ENCODE measurements at places on chromosomes 16 and 17.
A peak's percentile ranks its signal among the peaks of the same experiment; 100 is the strongest.

GRCh38 chr17:80665792-80666191, 121.2 kb downstream of the RPTOR start:
- no peak for DNase-seq

DNA sequence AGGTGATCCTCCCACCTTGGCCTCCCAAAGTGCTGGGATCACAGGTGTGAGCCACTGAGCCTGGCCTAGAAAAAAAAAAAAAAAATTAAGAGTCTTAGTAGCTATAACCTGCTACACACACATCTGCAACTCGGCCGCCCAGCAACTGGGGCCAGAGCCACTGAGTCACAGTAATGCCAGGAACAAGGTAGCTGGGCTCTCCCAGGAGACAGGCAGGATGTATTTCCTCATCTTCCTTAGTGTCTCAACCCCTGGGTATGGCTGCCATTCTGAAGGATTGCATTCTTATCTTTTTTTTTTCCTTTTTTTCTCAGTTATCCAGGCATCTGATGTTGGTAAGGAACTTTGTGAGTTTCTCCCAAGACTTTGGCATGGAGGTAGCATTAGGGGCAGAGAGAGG, 7.1 kb upstream of the PSMD3 start:
- DNase-seq = no peak

- no peak for DNase-seq
Measured at GRCh38 chr16:75104836-75105235, 11.7 kb downstream of the LDHD start.

- peak; percentile 86 for DNase-seq
Measured at GRCh38 chr17:18857864-18858566, at the start of gene PRPSAP2. PRPSAP2 (plus strand) TSS chr17:18858131; CDS start chr17:18865834, 7,703 bp downstream.

DNA sequence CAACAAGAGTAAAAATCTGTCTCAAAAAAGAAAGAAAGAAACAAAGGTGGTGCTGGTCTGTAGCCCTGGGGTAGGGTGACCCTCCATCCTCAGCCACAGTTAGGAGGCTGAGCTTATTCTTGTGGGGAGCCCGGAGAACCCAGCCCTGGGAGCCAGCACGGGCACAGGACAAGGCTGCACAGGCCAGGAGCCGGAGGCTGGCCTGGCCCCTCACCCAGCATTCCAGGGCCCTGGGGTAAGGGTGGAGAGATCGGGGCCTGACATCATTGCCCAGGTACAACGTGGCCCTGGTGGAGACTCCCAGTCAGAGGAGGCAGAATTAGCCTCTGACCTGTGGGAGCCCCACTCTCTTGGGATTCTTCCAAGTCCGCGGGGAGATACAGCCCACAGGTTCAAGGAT, 10.3 kb upstream of the KRT17 start:
- DNase-seq = no peak

- no peak for DNase-seq
Measured at GRCh38 chr17:9820448-9820847, 1.4 kb downstream of the GSG1L2 start.

GRCh38 chr16:31064882-31065461, 9.1 kb downstream of the ZNF668 start:
- DNase-seq = no peak

- peak; percentile 72 for DNase-seq
Measured at GRCh38 chr17:29592850-29593551, at the start of gene ANKRD13B. ANKRD13B (plus strand) TSS chr17:29593132; CDS start chr17:29593622, 490 bp downstream.

GRCh38 chr16:35208001-35208935, 1748.9 kb downstream of the TP53TG3F start:
- peak; percentile 51 for DNase-seq

DNA sequence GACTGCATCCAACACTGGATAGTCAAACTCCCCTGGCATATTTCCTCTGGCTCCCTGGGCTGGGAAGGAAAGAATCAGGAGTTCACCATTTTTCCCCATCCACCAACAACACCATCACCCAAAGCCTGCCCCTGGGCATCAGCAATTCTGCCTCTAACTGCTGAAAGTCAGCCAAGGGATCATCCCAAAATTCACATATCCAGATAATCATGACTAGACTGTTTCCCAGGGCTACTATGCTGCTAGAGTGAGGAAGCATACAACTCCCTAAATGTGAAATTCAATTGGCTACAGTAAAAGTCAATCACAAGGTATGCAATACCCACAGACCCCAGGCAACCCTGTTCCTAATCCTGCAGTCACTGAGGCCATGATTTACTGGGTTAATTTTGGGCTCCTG, 230.6 kb downstream of the C16orf95 start:
- no peak for DNase-seq

GRCh38 chr16:543301-544164, 16.0 kb downstream of the CAPN15 start:
- DNase-seq = no peak

DNA sequence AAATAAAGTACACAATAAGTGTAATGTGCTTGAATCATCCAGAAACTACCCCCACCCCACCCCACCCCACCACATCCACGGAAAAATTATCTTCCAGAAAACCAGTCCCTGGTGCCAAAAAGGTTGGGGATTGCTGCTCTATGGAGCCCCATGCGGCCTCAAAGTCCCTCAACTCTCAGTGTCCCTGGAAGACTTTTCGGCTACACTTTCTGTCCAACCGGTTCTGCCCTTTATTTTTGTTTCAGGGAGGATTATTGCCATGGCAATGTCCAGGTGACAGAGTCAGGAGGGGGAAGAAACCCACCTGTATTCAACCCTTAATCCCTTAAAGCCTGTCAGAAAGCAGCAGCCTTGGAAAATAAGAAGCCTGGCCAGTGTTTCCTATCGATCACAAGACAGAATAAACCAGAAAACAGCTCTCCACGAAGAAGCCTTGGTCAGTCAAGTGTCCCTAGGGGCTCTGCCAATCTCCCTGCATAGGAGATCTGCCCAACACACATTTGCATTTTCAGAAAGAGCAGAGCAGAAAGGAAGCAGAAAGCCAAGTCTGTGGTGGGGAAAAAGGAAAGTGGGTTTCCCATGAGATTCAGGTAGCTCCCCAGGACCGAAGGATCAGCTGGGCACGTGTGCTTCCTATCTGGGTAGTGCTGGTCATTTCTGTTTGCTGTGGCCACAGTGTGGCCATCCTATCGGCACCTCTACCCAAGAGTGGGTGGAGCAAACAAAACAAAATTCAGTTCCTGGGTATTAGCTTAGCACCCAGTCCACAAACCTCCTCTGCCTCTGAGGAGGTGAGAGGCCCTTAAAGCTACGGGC, 342.7 kb downstream of the SOX9 start:
- no peak for DNase-seq

DNA sequence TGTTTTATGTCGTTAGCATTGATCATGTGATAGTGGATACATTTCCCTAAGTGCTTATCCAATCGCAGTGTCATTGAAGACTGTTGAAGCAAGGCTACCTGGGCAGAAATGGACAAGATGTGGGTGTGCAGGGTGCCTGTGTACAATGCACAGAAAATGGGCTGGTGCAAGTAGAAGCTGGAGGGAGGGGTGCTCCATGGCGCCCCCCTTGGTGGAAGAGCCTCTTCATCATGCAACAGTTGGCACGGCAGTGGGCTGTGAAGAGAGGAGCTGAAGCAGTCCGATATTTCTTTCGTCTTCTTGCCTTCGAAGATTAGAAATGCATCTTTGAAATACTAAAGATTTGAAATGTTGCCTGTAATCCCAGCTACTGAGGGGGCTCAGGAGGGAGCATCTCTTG, 100.5 kb downstream of the PLCG2 start:
- DNase-seq = no peak

- DNase-seq = no peak
Measured at GRCh38 chr16:3580686-3581085, 3.5 kb upstream of the NLRC3 start.

GRCh38 chr16:56823081-56823733, 41.8 kb upstream of the SLC12A3 start:
- no peak for DNase-seq

DNA sequence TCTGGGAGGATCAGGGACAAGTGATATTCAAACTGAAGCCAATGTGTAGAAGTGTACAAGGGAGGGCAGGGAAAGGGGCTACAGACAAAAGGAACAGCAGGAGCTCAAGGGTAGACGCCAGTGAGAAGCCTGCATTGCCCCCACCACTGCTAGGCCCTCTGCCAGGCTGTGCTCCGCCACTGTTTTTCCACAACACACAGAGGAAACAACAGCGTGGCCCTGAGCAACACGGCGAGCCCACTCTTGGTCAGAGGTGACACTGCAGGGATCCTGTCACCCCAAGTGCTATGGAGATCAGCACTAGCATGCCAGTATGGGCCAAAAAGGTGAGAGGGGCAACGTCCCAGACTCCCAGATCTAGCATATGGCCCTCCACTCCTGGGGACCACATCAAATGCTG, 23.4 kb downstream of the MYO18A start:
- DNase-seq = no peak

Data from NCI-H1930 (cell line).